ENCODE measurements at places on chromosomes 3 and 15.

DNA sequence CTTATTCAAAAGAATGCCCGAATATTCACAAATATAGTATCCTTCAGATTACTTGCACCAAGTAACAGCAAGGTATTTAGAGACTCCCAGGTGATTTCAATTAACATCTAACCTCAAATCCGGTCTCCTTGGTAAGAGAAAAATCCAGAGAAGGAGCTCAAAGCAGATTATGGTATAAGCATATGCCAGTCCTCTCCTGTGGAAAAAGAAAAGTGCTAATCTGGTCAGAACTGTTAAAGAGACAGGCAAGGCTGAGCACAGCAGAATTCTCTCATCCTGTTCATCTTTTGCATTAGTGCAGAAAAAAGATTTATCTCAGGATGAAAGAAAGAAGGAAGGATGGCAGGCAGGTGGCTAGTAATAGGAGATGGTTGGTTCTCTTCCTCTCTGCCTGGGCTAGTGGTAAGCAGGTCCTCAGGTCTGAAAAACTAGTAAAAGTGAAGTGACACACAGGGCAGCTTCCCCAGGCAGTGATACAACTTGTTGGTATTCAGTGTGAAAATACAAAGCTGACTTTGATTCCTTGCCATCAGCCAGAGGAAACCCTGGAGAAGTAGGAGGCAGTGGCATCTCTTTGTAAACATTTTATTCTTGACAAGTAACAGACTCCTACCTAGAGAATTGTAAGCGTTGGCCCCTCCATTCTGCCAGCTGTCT lies 14.2 kb downstream of the ATXN7 start:
- no peak overlapping the region for H3K4me3 ChIP-seq
- no peak overlapping the region for H3K27ac ChIP-seq
- no peak for DNase-seq
- H3K27me3 ChIP-seq, result no peaks in the 10 kb centered on the region
- H3K4me1 ChIP-seq, result no peaks in the 10 kb centered on the region

DNA sequence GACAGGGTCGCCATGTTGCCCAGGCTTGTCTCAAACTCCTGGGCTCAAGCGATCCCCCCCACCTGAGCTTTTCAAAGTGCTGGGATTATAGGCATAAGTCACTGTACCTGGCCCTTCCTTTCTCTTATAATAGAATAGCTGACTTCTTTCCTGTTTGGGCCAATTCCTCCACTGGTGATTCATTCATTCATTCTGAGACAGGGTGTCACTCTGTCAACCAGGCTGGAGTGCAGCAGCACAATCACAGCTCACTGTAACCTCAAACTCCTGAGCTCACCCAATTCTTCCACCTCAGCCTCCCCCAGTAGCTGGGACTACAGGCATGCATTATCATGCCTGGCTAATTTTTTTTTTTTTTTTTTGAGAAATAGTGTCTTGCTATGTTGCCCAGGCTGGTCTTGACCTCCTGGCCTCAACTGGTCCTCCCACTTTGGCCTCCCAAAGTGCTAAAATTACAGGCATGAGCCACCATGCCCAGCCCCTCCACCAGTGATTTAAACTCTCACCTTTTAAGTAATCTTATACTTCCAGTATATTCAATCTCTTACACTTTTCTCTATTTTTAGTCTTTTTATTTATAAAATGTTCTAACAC lies 20.9 kb downstream of the GNB4 start:
- no peaks in the 10 kb centered on the region for H3K4me1 ChIP-seq
- no peaks in the 10 kb centered on the region for H3K27me3 ChIP-seq
- H3K27ac ChIP-seq, result no peak overlapping the region
- no peak for DNase-seq

GRCh38 chr3:104584682-104585081 lies 782.0 kb upstream of the ALCAM start:
- no peak overlapping the region for H3K27ac ChIP-seq
- H3K4me1 ChIP-seq, result no peaks in the 10 kb centered on the region
- H3K36me3 ChIP-seq, result no peaks in the 10 kb centered on the region
- H3K27me3 ChIP-seq, result no peaks in the 10 kb centered on the region
- H3K4me3 ChIP-seq, result no peak overlapping the region

- no peak overlapping the region for H3K27ac ChIP-seq
- no peaks in the 10 kb centered on the region for H3K36me3 ChIP-seq
- no peak for DNase-seq
- no peak overlapping the region for H3K4me3 ChIP-seq
These were observed 12.7 kb downstream of the CD200 start for GRCh38 chr3:112345681-112346080.

- H3K27ac ChIP-seq, result no peak overlapping the region
- H3K4me3 ChIP-seq, result no peak overlapping the region
- DNase-seq, result no peak
- H3K36me3 ChIP-seq, result no peaks in the 10 kb centered on the region
- no peaks in the 10 kb centered on the region for H3K27me3 ChIP-seq
- peaks cover 4% of the 10 kb centered on the region for H3K4me1 ChIP-seq
These were observed 54.6 kb downstream of the GMNC start for GRCh38 chr3:190807719-190808375.

DNA sequence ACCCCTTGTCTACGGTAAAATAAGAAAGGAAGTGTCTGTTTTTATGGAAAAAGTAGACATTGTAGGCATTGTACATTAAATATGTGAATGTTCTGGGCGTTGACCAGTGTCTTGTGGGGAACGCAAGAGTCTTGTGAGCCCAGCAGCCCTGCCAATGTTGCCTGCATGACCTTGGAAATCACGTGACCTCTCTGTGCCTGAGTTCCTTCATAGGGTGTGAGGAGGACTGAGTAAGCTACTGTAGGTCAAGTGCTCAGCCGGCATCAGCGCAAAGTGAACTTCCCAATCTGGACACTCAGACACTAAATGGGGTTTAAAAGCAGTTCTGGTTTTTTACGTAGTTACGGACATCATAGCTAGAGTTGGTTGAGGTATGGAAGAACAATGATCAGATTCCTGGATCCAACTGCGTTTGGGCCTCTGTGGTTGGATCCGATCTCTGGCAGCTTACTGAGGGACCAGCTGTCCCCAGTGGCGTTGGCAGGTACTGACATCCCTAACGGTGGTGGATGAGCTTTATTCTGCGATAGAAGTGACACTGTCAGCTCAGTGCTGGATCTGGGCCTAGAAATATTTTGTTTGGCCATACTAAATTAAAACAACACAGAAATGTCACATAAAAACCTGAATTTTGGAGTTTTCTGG lies 63.8 kb downstream of the SPSB4 start:
- no peaks in the 10 kb centered on the region for H3K4me1 ChIP-seq
- no peak overlapping the region for H3K27ac ChIP-seq
- H3K4me3 ChIP-seq, result no peak overlapping the region
- H3K27me3 ChIP-seq, result no peaks in the 10 kb centered on the region
- H3K36me3 ChIP-seq, result no peaks in the 10 kb centered on the region

- no peaks in the 10 kb centered on the region for H3K36me3 ChIP-seq
- H3K4me3 ChIP-seq, result no peak overlapping the region
- no peaks in the 10 kb centered on the region for H3K27me3 ChIP-seq
- no peak for DNase-seq
- H3K4me1 ChIP-seq, result no peaks in the 10 kb centered on the region
- no peak overlapping the region for H3K27ac ChIP-seq
These were observed 29.1 kb upstream of the TBC1D23 start for GRCh38 chr3:100231668-100232067.

GRCh38 chr3:110928016-110928662 lies 143.5 kb upstream of the NECTIN3 start:
- H3K27me3 ChIP-seq, result no peaks in the 10 kb centered on the region
- DNase-seq, result no peak
- no peak overlapping the region for H3K27ac ChIP-seq
- no peak overlapping the region for H3K4me3 ChIP-seq

- peaks cover 8% of the 10 kb centered on the region for H3K36me3 ChIP-seq
- no peaks in the 10 kb centered on the region for H3K4me1 ChIP-seq
- H3K27me3 ChIP-seq, result no peaks in the 10 kb centered on the region
- DNase-seq, result no peak
These were observed 9.9 kb downstream of the ALDH1A3 start for GRCh38 chr15:100889385-100890050.

DNA sequence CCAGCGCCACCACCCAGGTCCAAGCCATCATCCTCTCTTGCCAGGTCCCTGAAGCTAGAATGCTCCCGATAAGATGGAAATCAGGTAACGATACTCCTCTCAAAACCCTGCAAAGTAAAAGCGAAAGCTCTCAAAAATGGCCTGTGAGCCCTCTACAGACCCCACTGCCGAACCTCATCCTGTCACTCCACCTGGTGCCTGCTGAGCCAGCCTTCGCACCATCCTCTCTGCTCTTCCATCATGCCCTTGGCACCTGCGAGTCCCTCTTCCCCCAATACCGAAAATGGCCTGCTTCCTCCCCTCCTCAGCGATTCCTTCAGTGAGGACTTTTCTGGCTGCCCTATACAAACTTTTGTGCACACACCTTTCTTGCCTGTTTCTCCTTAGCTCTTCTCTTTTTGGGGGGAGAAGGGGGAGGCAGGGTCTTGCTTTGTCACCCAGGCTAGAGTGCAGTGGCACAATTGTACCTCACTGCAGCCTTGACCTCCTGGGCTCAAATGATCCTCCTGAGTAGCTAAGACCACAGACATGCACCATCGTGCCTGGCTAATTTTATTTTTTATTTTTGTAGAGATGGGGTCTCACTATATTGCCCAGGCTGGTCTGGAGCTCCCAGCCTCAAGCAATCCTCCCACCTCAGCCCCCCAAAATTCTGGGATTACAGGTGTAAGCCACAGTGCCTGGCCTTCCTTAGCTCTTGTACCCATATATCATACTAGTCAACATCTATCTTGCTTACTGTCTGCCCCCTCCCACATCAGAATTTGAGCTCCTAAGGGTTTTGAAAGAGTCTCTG lies 3.0 kb downstream of the IDH2 start:
- H3K27me3 ChIP-seq, result no peaks in the 10 kb centered on the region
- no peak overlapping the region for H3K4me3 ChIP-seq
- no peaks in the 10 kb centered on the region for H3K36me3 ChIP-seq
- DNase-seq, result no peak
- H3K4me1 ChIP-seq, result peaks cover 64% of the 10 kb centered on the region

DNA sequence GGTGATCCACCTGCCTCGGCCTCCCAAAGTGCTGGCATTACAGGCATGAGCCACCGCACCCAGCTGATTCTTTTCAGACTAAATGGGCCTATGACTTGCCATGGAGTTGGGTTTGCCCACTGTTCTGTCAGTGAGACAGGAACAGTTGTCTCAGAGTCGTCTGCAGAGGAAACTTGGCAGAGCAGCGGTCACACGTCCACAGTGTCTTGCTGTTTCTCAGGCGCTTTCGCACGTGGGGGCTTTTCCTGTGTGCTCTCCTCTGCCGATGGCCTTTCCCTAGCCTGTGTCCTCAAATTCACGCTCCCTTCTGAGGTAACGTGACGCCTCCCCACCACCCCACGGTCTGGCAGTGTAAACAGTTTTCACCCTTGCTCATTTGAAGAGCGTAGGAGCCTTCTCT lies 11.3 kb downstream of the TMEM44 start:
- no peak overlapping the region for H3K27ac ChIP-seq
- no peaks in the 10 kb centered on the region for H3K36me3 ChIP-seq
- H3K4me3 ChIP-seq, result no peak overlapping the region

DNA sequence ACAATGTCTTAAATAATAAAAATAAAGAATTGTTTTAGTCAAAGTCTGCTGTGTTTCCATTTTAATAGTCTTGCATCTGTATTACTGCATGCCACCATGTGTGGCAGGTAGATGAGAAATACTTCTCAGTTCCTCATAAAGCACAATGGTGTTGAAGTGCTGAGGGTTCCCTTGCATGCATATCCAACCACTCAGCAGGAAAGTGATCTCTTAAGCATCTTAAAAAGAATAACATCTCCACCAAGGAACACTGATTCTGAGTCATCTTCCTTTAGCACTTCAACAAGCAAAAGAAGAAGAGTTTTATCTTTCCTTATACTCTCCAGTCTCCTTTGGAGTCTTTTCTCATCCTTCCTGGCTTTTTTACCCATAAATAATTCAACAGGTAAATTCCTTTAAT lies 602.0 kb downstream of the TBL1XR1 start:
- no peak overlapping the region for H3K27ac ChIP-seq
- no peaks in the 10 kb centered on the region for H3K27me3 ChIP-seq
- no peaks in the 10 kb centered on the region for H3K36me3 ChIP-seq

- peaks cover 71% of the 10 kb centered on the region for H3K4me1 ChIP-seq
- no peaks in the 10 kb centered on the region for H3K36me3 ChIP-seq
- H3K27me3 ChIP-seq, result no peaks in the 10 kb centered on the region
- peak overlapping the region; percentile 69 for H3K27ac ChIP-seq
- no peak overlapping the region for H3K4me3 ChIP-seq
These were observed 157.3 kb downstream of the IGF1R start for GRCh38 chr15:98805434-98806274.

DNA sequence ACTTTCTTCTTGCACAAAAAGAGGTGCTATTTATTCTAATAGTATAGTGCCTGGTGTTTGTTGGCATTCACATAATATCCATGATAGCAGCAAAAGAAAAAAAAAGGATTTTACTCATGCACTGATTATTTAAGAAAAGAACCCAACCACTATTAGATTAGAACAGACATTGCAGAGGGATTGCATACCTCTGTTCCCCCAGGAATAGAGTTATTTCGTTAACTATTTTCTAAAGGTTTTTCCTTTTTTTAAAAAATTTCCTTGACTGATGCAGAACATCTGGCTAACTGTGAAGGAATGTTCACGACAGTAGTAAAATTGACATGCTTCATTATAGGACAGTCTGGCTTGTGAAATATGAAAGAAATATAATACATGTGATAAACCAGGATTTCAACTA lies 136.6 kb upstream of the PTX3 start:
- no peak overlapping the region for H3K27ac ChIP-seq
- no peaks in the 10 kb centered on the region for H3K36me3 ChIP-seq
- DNase-seq, result no peak
